Keratinocyte (primary cell): ENCODE measurements at places on chromosomes 3 and 15.

- DNase-seq = no peak
These were observed 56.7 kb upstream of the RNF7 start for GRCh38 chr3:141681390-141681780.

DNA sequence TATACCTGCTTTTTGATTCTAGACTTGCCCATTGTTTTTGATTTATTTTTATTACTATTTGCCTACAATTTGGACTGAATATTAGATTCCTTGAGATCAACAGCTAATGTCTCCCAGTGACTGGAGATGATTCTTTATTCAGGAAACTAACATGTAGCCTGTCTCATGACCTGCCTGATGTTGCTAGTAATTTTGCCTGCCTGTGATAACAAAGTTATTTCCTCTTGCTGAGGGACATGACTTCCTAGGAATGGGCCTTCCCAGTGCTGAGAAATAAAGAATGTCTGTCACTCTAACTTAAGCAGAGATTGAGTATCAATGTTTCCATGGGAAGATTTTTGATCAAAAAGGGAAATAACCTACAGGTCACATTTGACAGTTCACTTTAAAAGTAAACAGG, 13.4 kb upstream of the NPHP3 start:
- no peak for DNase-seq

GRCh38 chr3:123652342-123652984, 67.6 kb upstream of the HACD2 start:
- peak; percentile 23 for DNase-seq

DNA sequence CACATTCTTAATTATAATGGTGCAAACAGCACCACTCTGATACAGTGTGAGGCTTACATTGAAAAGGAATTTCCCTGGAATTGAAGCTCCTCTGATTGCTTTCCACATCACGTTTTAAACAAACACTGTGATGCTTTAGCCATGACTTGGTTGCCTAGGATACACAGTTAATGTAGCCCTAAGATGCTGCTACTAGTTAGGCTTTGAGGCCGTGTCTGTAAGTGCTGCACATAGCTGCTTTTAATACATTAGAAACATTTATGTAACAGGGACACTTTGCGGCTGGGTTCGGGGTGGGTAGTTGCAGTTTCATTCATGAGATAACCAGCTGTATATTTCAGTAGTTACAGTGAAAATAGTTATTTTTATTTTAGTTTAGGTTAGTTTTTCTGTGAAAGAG, 334.7 kb downstream of the NLGN1 start:
- no peak for DNase-seq

- no peak for DNase-seq
These were observed 35.8 kb upstream of the CHST2 start for GRCh38 chr3:143083781-143084180.

DNA sequence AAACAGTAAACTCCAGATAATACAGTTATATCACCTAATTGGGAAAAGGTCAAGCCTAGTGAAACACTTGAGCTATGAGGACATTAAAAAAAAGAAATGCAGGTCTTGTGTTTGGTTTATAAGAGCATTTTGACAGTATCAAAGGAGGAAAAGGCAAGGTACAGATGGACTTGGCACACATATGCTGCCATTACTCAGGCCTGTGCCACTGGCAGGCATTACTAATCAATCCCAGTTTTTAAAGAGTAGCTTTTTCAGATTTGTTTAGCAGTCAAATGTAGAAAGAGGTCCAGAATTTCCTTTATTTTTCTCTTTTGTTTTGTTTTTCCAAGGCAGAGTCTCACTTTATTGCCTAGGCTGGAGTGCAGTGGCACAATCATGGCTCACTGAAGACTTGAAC, 38.9 kb downstream of the MDFIC2 start:
- no peak for DNase-seq
